Activated T-cell treated with anti-CD3 and anti-CD28 coated beads, Interleukin-2, amount 50 U/mL, for 48 hours (primary cell): ENCODE measurements at places on chromosomes 5 and 9.

- DNase-seq, result peak; percentile 88
These were observed 4.6 kb downstream of the SURF4 start for GRCh38 chr9:133371261-133371711.

GRCh38 chr5:121144764-121145163, 680.7 kb downstream of the PRR16 start:
- no peak for DNase-seq

DNA sequence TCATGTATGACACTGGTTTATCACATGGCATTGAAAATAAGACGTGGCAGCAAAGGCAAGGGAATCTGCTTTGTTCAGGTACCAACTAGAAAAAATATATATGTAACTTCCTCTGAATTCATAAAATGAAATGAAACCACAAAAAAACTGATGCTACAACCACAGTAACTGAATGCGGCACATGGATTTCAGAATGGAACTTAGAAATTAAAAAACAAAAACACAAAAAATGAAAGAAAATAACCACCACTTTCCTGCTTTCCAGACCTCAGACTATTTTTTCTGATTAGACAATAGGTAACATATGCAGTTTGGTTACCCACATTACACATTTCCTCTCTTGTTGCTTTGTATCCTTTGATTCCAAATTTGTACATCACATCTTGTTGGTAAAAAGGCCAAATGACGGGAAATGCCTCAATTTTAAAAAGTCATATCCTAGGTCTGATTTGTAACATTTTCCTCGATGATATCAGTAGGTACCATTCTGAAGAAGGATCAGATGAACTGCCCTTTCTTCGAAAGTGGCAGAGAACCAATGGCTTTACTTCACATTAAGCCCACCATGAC, 18.1 kb upstream of the PDCL start:
- DNase-seq, result no peak

DNA sequence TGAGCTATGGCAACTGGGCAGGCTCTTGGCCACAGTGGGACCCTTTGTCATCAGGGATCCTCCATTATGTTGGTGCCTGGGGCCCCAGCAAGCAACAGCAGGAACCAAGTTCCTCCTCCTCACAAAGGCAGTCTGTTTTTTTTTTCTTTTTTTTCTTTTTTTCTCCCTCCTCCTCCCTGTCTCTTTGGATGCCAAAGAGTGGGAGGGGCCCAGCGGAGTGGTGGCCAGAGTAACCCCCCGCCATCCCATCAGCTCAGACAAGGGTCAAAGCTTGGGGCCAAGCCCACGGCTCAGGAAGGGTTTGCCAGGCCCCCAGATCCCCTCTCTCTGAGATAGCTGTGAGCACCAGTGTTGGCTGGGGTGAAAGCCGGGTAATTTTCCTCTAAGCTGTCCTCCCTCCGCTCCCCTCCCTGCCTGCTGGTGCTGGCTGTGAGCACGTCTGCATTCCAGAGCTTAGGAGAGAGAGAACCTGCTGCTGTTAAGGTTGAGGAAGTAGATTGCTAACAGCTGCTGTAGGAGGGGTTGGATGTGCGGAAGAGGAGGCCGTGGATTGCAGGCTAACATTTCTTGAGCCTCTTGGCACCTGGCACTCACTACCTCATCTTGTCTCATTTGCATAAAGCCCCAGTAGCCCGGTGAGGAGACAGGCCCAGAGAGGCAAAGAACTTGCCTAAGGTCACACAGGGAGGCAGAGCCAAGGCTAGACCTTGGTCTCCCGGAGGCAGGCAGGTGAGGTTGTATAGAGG, 21.2 kb downstream of the GSN start:
- DNase-seq, result no peak

DNA sequence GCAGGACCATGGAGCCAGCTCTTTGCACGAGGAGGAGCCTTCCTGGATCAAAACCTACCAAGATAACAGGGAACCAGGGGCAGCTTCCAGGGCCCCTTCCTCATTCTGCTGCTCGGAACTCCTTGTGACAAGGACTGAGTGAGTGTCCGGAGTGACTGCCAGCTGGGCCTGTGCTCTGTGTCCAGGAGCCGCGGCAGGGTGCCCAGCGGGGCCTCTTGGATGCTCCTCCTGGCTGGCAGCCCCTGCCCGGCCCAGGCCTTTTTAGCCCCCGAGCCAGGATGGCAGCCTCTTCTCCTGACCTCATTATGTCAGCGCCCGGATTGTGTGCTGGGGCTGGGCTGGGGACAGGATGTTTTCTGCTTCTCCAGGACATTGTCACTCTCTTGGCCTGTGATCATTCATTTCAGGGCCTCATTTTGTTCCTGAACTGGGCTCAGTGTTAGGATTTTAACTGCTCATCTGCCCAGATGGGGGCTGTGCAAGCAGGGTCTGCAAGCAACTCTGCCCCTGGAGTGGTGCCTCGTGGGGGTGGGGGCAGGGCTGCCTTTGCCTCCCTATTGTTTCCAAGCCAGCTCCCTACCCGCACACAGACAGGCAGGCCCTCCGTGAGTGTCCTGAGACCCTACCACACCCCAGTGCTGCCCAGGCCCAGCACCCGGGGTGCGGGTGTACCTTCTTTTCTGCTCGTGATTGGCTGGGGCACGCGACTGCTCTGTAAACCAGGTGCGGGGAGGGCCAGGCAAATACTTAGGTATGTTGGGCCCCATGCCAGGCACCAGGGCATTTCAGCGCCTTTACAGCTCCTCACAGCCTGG, 161.6 kb downstream of the COL23A1 start:
- peak; percentile 7 for DNase-seq

DNA sequence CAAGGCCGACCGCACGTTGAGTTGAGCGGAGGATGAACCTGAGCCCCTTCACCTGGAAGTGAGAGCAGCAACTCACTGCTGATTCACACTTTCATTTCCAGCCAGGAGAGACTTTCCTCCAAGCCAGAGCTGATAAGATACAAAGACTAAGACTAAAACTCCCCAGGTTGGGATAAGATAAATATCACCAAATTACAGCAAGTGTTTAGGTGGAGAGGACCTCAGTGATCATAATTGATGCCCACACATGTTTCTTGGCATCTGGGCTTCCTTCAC, 6.4 kb upstream of the NKD2 start:
- DNase-seq, result no peak

GRCh38 chr5:127696683-127697082, 6.5 kb upstream of the CCDC192 start:
- DNase-seq, result no peak

- no peak for DNase-seq
These were observed 198.8 kb upstream of the EFNA5 start for GRCh38 chr5:107869438-107870115.
